Aorta (tissue), 5 donors: ENCODE measurements at places on chromosomes 2 and 18. TPM values are rescaled to one million over a fixed set of nuclear protein-coding genes. Genes with fewer than 3 reads are reported as not detected.

SELENOI gene
- total RNA-seq: 15.8 TPM

GRCh38 chr18:11733031-11733430, 44.0 kb downstream of the GNAL start:
- H3K36me3 ChIP-seq: no peaks in the 10 kb centered on the region
- H3K4me1 ChIP-seq: no peaks in the 10 kb centered on the region
- H3K4me3 ChIP-seq: no peak overlapping the region
- H3K27ac ChIP-seq: no peak overlapping the region

DNA sequence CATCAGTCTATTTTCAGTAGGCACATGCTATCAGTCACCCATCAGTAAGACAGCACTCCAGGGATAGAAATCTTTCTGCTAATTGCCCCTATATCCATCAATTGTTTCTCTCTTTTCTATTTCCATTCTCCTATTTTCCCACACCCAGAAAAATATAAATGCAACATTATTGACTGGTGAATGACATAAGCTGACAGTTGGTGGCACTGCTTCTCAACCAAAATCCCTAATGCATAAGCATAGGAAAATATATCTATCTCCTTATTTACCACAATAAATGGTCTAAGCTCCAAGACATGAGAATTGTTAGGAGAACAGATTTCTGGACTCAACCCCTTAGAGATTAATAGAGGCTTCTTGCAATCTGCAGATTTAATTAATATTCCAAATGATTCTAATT, 64.0 kb upstream of the REG3A start:
- no peak overlapping the region for H3K4me3 ChIP-seq
- no peak for DNase-seq
- no peaks in the 10 kb centered on the region for H3K27me3 ChIP-seq
- H3K27ac ChIP-seq: no peak overlapping the region
- no peaks in the 10 kb centered on the region for H3K36me3 ChIP-seq

DNA sequence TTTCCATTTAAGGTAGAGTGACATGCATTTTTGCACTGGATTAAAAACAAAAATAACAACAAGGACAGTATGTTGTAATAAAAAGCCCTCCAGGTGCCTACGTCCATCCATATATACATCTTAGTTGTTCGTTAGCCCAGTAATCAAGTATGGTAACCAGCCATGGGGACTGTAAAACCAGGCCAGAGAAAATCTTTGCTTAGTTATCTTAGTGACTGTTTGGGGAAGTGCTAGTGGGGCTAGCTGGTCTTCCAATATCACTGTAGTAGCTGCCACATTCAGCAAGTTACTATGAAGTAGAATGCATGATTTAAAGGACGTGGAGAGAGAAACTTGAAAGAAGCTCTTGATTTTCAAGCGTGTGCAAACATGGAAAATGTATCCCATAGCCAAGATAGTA, 95.9 kb upstream of the STON1 start:
- no peak overlapping the region for H3K4me3 ChIP-seq
- no peaks in the 10 kb centered on the region for H3K27me3 ChIP-seq
- no peak overlapping the region for H3K27ac ChIP-seq
- H3K4me1 ChIP-seq: no peaks in the 10 kb centered on the region

ERMN gene
- 0.36 TPM for total RNA-seq

- H3K27ac ChIP-seq: no peak overlapping the region
- DNase-seq: no peak
- no peaks in the 10 kb centered on the region for H3K4me1 ChIP-seq
- H3K4me3 ChIP-seq: no peak overlapping the region
Measured at GRCh38 chr18:46042571-46043123, 29.4 kb downstream of the PSTPIP2 start.

- DNase-seq: no peak
- no peak overlapping the region for H3K27ac ChIP-seq
- H3K4me3 ChIP-seq: no peak overlapping the region
- no peaks in the 10 kb centered on the region for H3K27me3 ChIP-seq
- H3K36me3 ChIP-seq: no peaks in the 10 kb centered on the region
Measured at GRCh38 chr2:128644718-128645256, 326.1 kb upstream of the HS6ST1 start.

DNA sequence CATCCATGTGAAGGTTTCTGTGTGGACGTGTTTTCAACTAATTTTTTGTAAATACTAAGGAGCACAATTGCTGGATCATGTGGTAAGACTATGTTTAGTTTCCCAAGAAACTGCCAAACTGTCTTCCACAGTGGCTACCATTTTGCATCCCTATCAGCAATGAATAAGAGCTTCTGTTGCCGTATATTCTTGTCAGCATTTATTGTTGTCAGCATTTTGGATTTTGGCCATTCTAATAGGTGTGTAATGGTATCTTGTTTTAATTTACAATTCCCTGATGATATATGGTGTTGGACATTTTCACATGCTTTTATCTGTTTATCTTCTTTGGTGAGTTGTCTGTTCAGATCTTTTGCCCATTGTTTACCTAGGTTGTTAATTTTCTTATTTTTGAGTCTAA, 34.5 kb downstream of the SCRN3 start:
- H3K27me3 ChIP-seq: no peaks in the 10 kb centered on the region
- no peak for DNase-seq
- no peaks in the 10 kb centered on the region for H3K4me1 ChIP-seq
- H3K27ac ChIP-seq: no peak overlapping the region
- H3K36me3 ChIP-seq: no peaks in the 10 kb centered on the region

MAP3K2 gene
- total RNA-seq: 67.6 TPM
